Esophagus muscularis mucosa (tissue), 4 donors: ENCODE measurements at places on chromosomes 7 and 10. TPM values are rescaled to one million over a fixed set of nuclear protein-coding genes. Genes with fewer than 3 reads are reported as not detected.

DNA sequence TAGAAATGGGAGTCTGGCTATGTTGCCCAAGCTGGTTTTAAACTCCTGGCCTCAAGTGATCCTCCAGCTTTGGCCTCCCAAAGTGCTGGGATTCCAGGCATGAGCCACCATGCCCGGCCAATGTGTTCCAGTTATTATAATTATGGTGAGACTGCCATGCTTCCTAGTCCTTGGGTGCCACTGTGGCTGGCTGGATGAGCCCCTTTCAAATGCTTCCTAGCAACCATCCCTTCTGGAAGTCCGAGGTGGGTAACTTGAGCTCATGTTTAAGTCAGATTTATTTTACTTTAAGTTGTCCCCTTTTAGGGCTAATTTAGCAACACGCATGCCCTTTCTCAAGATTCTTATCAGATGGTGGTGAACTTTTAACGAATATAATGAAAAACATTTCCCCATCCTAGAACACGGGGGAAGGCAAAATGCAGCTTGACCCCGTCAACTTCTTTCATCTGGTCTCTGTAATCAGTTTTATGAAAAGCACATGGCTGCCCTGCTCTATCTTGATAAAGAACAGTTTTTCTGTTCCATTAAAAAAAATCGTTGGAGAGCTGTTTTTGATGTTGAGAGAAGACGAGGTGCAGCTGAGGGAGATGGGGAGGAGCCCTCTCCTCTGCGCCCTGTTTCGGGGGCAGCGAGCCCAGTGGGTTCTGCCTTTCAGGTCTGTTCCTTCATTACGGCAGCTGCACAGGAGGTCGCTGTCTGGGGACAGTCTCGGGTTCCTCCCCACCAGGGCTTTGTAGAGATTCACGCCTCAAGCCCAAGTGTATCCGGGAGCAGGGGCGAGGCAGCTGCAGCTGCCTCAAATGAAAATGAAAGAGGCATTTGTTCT lies 61.0 kb upstream of the MKI67 start:
- DNase-seq = peak; percentile 62

DNA sequence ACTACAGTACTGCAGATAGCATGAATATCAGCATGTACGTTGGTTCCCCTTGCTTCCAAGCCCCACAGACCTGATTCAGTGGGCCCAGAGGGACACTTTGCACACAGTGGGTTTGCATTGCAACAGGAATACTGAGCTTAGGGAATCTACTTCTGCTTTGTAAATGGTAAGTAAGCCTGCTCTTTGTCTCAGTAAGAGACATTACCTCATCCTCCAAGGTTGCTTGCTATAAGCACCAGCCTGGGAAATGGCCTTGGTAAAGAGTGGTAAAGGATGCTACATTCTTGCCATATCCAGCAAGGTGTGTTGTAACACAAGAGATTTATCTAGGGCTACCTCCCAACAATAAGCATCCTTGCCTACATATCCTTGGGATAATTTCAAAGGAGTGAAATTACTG lies 730.5 kb downstream of the INHBA start:
- no peak for DNase-seq

DNA sequence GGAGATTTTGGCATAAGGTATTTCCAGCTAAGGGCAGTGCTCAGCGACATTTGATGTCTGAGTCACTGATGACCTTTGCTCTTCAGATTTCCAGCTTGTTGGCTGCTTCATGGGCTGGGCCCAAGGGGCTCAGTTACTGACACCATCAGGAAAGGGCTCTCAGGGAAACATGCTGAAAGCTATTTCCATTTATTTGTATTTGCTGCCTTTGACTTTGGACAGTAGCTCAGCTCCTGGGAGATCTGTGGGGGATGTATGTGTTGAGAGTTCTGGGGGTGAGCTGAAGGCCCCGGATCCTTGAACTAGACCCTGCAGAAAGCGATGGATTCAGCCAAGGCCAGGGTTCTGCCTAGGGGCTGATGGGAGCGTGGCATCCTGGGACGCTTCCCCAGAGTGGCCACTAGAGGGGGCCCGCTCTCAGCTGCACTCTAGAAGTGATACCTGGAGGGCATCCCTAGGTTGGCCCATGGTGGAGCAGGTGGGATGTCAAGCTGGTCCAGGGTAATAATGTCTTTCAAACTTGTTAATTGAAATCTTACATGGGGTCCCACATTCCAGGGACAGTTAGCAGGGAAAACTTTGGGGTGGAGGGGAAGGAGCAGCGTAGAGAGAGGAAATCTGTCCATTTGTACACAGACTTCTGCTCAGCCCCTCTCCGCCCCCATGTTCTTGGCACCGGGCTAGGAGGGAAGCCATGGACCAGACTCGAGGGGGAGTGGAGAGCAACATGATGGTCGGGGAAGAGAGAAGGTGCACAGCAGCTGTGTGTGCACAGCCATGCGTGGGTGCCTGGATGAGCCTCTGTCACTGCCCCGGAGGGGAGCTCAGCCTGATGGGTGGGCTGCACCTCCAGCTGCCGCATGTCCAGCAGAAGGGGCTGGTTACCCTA lies 3.0 kb upstream of the BTBD16 start:
- DNase-seq = no peak

DNA sequence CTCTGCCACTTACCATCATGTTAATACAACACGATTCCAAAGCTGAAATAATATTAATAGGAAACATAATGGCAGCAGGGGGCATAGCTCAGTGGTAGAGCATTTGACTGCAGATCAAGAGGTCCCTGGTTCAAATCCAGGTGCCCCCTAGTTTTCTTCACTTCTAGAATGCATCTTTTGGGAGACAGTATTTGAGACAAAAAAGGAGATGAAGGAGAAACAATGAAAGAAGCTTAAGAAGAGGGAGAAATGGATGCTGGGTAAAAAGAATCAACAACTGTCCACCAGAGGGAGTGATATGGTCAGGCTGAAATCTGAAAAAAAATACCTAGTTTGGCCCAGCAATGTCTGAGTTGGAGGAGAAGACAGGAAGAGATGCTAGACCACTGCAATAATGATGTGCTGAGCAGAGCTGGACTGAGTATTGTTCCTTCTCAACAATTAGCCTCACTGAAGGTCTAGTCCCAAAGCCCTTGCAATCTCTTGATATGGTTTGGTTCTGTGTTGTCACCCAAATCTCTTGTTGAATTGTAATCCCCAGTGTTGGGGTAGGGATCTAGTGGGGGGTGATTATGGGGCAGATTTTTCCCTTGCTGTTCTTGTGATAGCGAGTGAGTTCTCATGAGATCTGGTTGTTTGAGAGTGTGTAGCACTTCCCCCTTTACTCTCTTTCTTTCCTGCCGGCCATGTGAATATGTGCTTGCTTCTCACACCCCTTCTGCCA lies 48.3 kb downstream of the ZNF783 start:
- DNase-seq = no peak

DNA sequence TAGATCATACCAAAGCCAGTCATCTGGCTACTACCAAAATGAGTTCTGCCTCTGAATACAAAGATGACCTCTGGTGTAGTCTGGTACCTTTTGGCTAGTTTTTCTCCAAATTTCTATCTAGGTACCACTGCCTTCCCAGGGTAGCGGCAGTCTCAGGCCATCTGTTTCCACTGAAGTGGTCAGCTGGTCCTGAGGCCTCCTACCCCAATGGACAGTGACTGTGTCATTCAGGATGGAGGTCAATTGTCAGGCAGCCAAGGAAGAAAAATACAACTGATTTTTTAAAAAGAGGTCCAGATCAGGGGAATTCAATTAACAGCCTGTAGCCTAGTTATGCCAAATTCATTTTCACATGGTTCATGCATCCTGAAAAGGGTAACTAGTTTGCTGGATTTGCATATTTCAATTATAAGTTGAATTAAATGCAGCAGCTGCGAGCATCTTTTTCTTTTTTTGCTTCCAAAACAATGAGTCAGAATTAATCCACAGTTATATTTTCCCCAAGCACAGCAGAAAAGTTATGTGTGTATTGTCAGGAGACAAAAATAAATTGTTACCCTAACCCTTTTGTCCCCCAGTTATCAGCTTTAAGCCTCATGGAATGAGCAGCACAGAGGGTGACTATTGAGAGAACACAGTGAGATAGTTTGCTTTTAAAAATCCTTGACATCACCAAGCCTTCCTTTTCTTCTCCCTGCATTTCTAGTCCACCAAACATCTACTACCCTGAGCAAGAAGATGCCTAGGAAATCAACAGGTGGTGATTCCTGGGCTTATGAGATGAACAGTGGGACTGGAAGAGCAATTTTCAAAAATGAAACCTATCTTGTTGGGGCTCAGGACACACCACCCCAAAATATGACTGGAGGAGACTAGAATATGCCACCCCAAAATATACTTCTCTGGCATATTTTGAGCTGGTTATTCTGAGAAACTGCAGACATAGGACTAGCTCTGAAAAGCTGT lies 27.7 kb downstream of the BCCIP start:
- DNase-seq = peak; percentile 34

GHRHR gene
- not detected for total RNA-seq

GBX1 gene
- not detected for total RNA-seq

MUC12 gene
- total RNA-seq = 2.5 TPM

SLC26A3 gene
- total RNA-seq = 8.7 TPM

PTPRN2 gene
- total RNA-seq = 3.1 TPM
